Thoracic aorta (tissue), 2 donors: ENCODE measurements at places on chromosomes 5 and 9. TPM values are rescaled to one million over a fixed set of nuclear protein-coding genes. Genes with fewer than 3 reads are reported as not detected.

The PTGS1 gene
- 10.8 TPM for total RNA-seq

GRCh38 chr5:6728011-6728794 is 15.0 kb downstream of the TENT4A start:
- no peak for DNase-seq

GRCh38 chr5:100623719-100624118 is 88.5 kb downstream of the FAM174A start:
- no peak for DNase-seq

GRCh38 chr9:128249558-128249907 is 26.3 kb downstream of the GOLGA2 start:
- no peak for DNase-seq

- DNase-seq = no peak
Measured at GRCh38 chr5:111511174-111511830, 1.0 kb downstream of the STARD4 start.

DNA sequence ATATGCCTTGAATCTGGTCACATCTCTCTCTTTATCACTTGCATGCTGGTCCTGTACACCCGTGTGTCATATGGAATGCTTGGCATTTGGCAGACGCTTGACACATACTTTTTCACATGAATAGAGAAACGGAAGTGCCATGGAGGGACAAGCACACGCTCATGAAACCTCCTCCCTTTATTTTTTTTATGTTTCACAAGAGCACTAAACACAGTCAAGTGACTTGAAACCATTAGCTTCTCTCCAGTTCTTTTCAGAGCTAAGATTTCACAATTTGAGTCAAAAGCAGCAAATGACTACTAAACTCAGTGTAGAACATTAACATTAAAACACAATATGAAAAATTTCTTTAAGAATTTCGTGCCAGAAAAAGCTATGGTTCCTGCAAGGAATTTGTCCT is 151.1 kb downstream of the DOCK2 start:
- DNase-seq = no peak

The MPDZ gene
- 81.2 TPM for total RNA-seq

GRCh38 chr9:75200892-75201470 is 112.7 kb downstream of the OSTF1 start:
- DNase-seq = no peak

The ADAMTS6 gene
- 11.8 TPM for total RNA-seq

The TMEM252 gene
- total RNA-seq = not detected

The HMGCS1 gene
- total RNA-seq = 13.3 TPM

GRCh38 chr5:169200125-169200778 is 100.7 kb downstream of the SLIT3 start:
- DNase-seq = no peak

- DNase-seq = no peak
Measured at GRCh38 chr9:13721481-13722235, 442.2 kb upstream of the MPDZ start.

- DNase-seq = no peak
Measured at GRCh38 chr5:143874312-143874711, 62.4 kb downstream of the HMHB1 start.

The SOWAHA gene
- total RNA-seq = 0.68 TPM

- DNase-seq = no peak
Measured at GRCh38 chr5:101811466-101811865, 484.6 kb downstream of the SLCO4C1 start.

The POU5F2 gene
- total RNA-seq = 6.2 TPM

- no peak for DNase-seq
Measured at GRCh38 chr5:72064801-72065570, 42.3 kb upstream of the MAP1B start.

DNA sequence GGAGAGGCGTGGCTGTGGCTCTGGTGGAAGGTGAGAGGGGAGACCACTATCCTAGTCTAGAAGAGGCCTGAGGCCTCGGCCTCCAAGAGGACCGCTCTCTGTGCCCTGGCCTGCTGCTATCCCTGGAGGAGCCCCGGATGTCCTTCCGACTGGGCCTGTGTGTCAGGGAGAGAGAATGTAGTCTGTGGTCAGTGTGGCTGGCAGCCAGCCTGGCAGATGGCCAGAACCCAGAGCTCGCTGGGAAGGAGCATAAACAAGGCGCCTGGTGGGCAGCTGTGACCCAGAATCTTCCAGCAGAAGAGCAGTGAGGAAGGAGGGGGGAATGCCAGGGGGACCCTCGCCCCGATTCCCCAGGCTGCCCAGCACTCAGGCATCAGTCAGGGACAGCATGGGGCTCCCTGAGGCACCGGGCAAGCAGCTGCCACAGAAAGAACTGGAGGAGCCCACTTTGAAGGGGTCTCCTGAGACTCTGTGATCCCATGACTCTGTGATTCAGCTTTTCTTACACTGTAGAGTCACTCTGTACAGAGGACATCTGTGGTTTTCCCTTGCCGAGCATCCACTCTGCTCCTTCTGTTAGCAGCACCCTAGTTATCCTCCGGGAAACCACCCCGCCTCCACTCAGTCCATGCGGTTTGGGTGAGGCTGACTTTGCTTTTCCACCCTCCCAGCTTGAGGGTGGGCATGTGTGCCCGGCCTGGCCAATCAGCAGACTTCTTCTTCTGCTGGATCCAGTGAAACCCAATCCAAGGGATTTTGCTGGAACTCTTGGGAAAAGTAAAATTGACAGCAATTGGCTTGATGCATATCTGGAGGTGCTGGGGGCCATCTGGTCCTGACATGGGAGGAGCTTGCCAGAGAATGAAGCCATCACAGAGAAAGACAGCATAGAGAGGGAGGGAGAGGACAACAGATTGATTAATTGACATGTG is 46.2 kb upstream of the PWWP2A start:
- DNase-seq = peak; percentile 83

GRCh38 chr5:13653709-13654108 is 290.8 kb downstream of the DNAH5 start:
- DNase-seq = no peak

DNA sequence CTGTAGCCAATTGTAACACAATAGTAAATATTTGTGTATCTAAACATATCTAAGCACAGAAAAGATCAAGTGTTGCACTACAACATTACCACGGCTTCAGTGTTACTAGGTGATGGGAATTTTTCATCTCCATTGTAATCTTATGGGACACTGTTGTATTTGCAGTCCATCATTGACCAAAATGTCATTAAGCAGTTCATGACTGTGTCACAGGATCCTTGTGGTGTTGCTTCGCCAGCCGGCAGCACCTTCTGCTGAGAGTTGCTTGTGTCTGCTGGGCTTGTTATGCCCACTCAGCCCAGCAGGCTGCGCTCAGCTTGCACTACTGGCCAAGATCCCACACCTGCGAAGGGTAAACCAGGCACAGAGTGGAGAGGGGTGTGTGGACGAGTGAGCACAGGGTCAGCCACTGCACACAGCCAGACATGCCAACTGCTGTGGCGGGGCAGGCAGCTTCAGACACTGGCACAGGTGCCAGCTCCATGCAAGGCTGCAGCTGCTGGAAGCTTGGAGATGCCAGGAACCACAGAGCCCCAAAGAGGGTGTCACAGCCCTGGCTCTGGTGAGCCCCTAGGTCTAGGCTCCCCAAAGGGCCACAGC is 273.7 kb downstream of the CETN3 start:
- DNase-seq = no peak

The NRARP gene
- 8.5 TPM for total RNA-seq

- DNase-seq = no peak
Measured at GRCh38 chr9:38226491-38226951, 157.5 kb upstream of the SHB start.

The RAB14 gene
- total RNA-seq = 39.2 TPM

DNA sequence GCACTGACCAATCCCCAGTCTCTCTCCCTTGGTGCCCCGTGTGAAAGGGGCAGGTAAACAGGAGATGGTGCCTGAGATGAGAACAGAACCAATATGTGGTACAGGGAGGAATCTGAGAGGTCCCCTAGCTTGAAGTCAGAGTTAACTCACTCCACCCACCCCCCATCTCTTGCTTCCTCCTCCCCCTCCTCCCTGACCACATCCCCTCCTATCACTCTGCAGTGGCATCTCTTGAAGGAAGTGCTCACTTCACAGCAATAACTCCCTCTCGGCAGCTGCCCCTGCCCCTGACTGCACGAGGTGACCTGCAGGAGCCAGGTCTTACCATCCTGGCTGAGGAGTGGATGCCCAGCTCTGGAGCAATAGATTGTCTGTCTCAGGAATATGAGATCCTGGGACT is 224.0 kb downstream of the GAS1 start:
- DNase-seq = no peak

DNA sequence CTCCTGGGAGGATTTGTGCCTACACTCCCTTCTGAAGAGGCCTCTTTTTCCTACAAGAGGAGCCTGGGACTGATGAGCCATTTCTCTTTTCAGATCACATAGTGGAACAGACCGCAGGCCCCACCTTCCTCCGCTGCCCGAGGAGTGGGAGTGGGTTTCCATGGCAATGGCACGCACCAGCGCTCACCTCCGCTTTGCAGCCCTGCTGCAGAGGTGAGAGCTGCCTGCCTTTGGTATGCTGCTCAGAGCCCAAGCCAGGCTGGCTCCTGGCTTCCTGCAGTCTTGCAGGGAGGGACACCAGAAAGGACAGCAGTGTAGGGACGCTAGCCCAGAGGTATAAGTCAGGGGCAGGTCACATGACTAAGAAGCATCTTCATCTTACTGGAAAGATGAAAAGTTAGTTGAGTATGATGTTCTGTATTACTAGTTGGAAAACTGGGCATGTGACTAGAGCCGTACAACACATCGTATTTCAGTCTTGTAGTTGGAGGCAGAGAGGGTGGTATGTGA is 12.4 kb downstream of the PTTG1 start:
- DNase-seq = no peak

The OR1J2 gene
- total RNA-seq = not detected

- no peak for DNase-seq
Measured at GRCh38 chr5:172543484-172544298, 89.4 kb upstream of the SH3PXD2B start.

GRCh38 chr9:136190237-136190601 is 14.7 kb downstream of the LHX3 start:
- no peak for DNase-seq

- no peak for DNase-seq
Measured at GRCh38 chr9:111399772-111400563, 69.9 kb upstream of the OR2K2 start.

DNA sequence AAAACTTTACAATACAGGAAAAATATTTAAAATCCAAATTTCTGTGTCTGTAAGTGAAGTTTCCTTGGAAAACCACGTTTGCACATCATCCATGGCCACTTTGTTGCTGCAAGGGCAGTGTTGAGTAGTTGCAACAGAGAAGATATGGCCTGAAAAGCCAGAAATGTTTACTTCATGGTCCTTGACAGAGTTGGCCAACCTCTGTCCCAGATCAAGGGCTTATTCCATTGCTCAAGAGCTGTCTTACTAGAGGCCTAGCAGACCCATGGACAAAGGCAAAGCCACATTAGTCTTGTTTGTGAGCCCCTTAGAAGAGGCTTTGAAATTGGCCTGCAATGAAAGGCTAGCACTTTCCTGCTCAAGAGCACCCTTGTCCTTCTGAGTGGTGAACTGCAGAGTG is 119.4 kb downstream of the GAS1 start:
- DNase-seq = no peak

- no peak for DNase-seq
Measured at GRCh38 chr5:95718738-95719137, 12.4 kb upstream of the RHOBTB3 start.

DNA sequence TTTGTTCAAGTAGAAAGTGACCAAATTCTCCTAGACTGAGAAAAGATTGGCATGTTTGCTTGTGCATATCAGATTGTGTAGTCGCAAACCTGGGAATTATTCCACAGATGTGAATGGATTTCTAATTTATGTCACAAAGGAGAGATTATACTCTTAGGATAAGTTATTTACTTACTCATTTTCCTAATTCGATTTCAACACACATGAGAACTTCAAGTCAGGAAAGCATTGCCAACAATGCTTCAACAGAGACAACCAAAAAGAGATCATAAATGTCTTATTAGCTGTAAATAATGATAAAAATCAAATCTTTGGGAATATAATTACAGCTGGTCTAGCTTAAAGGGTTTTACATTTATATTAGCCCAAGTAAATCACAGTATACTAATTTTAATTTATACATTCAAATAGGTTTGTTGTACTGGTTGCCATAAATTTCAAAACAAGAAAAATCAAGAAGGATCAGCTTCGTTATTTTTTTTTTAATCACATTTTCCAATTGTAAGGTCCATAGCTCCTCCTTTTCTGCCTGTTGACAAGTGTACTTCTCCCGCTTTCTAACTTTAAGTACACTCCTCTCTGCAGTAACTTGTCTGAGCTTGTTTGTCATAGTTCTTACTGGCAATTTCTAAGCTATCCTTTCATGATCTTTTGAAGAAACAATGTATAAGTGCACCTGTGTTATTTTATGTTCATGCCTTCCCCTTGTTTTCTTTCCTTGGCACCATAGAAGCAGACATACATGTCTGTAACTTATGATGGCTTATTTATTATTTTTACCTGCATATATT is 246.6 kb downstream of the DEPDC1B start:
- DNase-seq = no peak

DNA sequence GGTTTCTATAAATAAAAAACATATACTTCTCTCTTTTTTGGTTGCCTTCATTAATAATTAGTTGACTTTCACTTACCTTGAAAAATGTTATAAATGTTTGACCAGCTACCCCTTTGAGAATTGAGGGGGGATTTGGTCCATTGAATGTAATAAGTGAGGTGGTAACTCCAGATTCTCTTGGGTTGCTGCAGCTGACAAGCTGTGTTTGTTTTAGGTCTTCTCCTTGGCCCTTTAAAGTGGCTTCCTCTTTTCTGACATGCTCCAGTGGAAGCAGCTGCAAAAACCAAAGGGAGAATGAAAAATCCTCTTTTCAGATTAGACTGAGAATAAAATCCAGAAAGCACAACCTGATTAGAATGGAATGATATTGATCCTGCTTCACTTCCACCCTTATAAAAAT is 410.5 kb downstream of the TMEM38B start:
- no peak for DNase-seq

- no peak for DNase-seq
Measured at GRCh38 chr5:76472335-76473008, 69.4 kb downstream of the IQGAP2 start.

- DNase-seq = no peak
Measured at GRCh38 chr9:69500896-69501295, 171.3 kb downstream of the APBA1 start.

The SREK1 gene
- total RNA-seq = 150 TPM

DNA sequence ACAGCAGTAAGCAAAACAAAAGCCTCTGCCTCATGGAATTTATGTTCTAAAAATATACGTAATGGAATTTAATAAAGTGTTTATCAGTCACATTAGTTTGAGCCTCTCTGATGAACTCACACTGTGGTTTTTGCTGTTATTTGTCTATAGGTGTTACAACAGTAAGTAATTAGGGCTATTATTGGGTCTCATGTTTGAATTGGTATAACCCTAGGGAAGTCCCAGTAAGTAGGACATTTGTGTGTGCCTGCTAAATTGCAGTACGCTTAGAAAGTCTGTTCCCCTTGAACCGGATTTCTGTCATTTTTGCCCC is 197.6 kb downstream of the NR3C1 start:
- DNase-seq = no peak

- DNase-seq = no peak
Measured at GRCh38 chr9:93771276-93771675, 183.9 kb downstream of the BARX1 start.

GRCh38 chr9:135474915-135475314 is 4.7 kb upstream of the PPP1R26 start:
- DNase-seq = no peak

GRCh38 chr5:73205305-73205704 is 32.3 kb downstream of the TMEM174 start:
- no peak for DNase-seq

- DNase-seq = no peak
Measured at GRCh38 chr9:97348871-97349270, 41.4 kb downstream of the CCDC180 start.
